Stimulated activated CD4-positive, alpha-beta T cell treated with anti-CD3 and anti-CD28 coated beads, TNF-alpha, amount 100 ng/mL, for 48 hours (primary cell): ENCODE measurements at places on chromosomes 1 and 21.

DNA sequence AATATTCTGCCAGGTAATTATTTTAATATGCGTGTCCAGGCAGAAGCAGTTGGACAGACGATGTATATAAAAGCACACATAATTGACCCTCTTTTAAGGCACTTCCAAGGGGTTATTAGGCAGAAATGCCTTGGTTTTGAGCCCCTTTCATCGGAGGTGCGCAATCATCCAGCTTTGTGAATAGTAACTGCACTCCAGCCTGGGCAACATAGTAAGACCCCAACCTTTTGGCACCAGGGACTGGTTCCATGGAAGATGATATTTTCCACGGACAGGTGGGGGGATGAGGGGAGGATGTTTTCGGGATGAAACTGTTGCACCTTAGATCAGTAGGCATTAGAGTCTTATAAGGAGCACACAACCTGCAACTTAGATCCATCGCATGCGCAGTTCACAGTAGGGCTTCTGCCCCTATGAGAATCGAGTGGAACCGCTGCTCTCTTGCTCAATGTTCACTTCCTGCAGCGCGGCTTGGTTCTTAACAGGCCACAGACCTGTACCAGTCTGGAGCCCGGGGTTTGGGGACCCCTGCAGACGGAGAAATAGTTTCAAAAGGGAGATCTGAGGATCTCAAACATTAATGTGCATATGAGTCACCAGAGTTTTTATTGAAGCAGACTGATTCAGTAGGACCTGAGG, 1.8 kb upstream of the MCOLN2 start:
- DNase-seq, result no peak

GRCh38 chr1:114122941-114123618, 30.6 kb downstream of the SYT6 start:
- no peak for DNase-seq

DNA sequence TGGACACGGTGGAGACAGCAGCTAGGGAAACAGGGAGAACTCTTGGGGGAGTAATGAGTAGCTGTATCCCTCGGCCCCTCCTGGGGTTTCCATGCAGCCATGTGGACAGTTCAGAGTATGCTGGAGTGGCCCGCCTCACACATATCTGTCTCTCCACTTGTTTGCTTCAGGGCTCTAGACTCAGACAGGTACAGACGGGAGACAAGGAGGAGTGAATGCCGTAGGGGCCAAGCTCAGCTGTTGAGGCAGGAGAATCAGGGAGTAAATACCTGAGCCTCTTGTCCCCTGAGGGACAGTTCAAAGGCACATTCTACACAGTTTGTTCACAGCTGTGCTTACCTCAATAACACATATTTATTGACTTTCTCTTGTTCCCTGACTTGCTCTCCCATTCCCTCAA, 7.7 kb upstream of the PTGFRN start:
- DNase-seq, result no peak

- no peak for DNase-seq
These were observed 9.2 kb downstream of the GCSAML start for GRCh38 chr1:247557926-247558674.

GRCh38 chr1:12048372-12048771, 14.7 kb upstream of the TNFRSF8 start:
- no peak for DNase-seq

DNA sequence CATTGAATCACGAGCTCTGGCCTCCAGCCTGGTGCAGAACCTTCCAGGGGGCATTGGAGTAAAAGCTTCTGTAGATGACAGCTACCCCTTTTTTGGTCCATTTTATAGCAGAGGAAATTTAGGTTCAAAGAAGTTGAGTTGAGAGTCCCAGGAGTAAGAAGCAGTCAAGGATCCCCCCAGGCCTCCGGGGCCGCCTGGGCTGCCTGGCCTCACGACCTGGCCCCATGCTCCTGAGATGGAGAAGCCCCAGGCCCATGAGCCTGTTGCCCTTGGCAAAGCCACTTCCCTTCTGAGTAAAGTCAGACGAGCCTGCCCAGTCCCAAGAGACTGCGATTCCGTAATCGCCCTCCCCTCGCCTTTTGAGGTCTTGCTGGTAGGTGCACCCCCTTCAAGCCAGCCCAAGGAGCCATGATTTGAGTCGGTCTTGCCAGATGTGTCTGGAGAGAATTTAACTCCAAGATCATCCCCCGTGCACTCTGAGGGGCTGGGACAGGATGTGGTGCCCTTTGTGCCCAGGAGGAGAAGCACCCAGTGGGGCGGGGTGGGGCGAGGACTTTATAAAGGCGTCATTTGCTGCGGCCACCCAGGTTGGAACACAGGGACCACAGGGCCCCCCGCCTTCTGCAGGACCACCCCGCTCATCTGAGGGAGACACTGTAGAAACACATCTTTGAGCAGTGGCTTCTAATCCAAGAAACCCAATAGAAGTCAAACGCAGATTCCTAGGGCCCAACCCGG, 30.1 kb downstream of the PDE9A start:
- no peak for DNase-seq

DNA sequence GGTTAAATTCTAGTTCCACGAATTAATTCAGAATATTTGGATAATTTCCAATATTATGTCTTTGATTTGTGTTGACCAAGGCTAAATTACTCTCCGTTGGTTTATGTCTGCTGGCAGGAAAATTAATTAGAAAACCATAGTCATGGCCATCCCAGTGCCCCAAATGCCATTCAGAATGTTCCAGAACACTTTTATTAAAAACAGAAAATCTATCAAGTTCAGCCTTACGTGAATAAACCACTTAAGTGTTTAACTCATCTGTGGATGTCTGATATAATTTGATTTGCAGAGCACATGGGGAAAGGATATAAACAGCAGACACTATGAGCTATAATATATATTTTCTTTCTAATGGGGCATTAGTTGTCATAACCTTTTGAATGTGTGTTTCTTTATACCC, 480.7 kb downstream of the MRPL39 start:
- DNase-seq, result no peak

GRCh38 chr1:30536530-30536929, 186.9 kb downstream of the MATN1 start:
- no peak for DNase-seq

DNA sequence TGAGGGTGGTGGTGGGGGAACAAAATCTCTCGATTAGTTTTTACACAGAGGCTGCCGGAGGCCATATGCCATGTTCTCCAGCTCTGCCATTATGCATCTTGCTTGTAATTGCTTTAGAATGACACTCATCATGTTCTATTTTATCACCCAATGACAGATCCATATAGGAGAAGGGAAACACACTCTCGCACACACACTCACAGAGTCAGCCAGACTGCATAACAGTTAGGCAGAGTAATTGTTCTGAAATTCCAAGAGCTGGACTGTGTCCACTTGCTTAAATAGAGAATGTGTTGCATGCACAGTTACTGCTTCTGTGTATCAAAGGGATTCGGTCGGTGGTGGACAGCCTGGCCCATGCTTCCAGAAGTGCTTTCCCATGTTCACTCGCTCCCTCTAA, 30.6 kb downstream of the KCND3 start:
- no peak for DNase-seq

- DNase-seq, result no peak
These were observed 49.8 kb upstream of the RCC1 start for GRCh38 chr1:28456078-28456477.

GRCh38 chr1:27380224-27380623, 2.9 kb downstream of the CD164L2 start:
- DNase-seq, result no peak

GRCh38 chr1:60063561-60063960, 10.0 kb downstream of the C1orf87 start:
- DNase-seq, result no peak

DNA sequence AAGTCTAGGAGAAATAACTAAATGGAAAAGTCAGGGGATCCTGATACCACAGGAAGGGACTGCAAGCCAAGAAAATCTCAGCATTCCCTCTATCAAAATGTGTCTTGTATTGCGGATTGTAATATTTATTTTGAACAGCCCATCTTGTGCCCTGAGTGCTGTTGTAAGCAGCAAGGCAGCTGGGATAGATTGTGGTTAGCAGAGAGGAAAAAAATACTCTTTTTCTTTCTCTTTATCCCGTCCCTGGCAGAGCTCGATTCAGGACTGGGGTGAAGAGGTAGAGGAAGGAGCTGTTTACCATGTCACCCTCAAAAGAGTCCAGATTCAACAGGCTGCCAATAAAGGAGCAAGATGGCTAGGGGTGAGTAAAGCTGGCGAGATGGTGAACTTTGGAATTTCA, 1.2 kb downstream of the RGL1 start:
- DNase-seq, result no peak

- DNase-seq, result no peak
These were observed at the start of gene TMEM54 for GRCh38 chr1:32900956-32901822. TMEM54 (minus strand) TSS chr1:32901389; CDS start chr1:32901238, 151 bp downstream.

GRCh38 chr1:66671455-66671854, 80.8 kb upstream of the DYNLT5 start:
- DNase-seq, result no peak

GRCh38 chr1:169305356-169305755, 62.2 kb downstream of the NME7 start:
- no peak for DNase-seq

DNA sequence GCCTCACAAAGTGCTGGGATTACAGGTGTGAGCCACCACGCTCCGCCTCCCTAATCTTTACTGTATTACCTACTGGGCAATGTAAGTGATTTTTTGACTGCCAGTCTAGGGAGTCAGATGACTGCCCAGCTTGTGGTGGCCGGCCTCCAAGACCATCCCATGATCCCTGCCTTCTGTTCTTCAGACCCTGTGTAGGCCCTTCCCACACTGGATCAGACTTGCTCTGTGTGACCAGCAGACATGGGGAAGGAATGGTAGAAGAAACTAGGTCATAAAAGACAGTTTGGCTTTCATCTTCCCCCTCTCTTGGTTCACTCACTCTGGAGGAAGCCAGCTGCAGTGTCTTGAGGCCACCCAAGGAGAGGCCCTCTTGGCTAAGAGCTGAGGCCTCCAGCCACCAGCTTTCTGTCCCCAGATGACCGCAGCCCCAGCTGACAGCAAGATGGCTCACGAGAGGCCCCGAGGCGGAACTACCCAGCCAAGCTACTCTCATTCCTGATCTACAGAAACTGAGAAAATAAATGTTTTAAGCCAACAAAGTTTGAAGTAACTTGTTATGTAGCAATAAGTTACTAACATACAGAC, 14.5 kb upstream of the CBR3 start:
- DNase-seq, result no peak

GRCh38 chr1:74964508-74965102, 169.6 kb upstream of the LHX8 start:
- no peak for DNase-seq

- no peak for DNase-seq
These were observed 22.6 kb upstream of the TTC34 start for GRCh38 chr1:2823921-2824610.

- DNase-seq, result no peak
These were observed 10.0 kb downstream of the PDPN start for GRCh38 chr1:13593511-13594131.

GRCh38 chr1:64650411-64650810, 94.5 kb upstream of the RAVER2 start:
- DNase-seq, result no peak

DNA sequence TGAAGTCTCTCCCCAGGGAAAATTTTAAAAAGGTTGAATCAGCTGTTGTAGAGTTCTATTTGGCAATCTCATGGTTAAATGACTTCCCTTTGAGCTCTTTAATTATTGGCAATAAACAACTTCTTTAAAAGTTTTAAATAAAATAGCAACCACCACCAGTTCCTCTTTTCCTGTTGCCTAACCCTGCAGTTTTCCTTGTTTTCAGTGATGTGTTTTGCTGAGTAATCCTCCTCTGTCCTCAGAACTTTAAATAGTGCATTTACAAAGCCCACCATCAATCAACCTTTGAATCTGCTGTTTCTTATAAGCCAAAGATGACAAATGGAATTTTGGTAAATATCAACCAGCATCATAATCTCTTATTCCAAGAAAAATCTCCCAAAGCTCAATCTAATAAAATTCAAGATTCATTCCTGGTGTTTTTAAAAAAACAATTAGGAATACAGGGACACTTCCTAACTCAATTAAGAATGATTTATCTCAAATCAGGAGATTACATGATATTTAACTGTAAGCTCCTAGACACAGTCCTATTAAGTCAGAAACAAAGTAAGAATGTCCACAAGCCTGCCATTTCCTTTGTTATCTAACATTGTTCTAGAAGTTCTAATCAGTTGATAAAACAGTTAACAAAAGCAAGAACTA, 14.8 kb downstream of the AVPR1B start:
- DNase-seq, result no peak

DNA sequence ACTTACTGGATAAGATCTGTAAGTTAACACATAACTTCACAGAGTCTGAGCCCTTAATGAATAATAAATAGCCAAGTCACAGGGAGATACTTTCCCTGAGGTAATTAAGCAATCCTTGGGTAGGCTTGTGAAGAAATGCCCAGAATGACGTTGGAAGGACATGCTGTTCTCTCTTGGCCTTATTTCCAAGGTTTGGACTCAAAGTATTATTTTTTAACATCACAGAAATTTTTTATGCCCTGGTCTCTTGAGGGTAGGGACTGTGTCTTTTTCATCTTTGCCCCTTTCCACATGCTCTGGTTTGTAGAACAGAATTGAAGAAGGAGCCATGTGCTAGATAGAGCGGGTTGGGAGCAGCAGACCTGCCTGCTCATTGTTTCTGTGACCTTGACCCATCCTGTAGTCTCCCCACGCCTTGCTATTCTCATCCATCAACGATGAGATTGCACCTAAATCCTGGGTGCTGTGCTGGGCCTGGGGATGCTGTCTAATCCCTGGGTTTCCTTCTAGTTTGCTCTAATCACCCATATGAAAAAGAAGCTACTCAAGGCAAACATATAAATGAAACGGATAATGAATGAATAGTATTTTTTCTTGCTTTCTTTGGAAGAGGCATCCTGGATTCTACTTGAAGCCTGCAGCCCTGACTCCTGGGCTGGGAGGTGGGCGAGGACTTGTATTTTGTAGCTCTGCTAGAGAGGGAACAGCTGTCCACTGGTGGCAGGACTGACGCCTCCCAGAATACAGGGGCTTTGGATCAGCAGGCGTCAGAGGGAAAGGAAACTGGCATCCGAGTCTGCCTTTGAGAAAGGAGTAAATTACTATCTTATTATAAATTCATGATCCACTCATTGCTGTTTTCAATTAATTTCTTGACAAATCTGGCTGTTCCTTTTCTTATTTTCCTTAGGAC, 17.5 kb upstream of the LAMTOR5 start:
- no peak for DNase-seq

- no peak for DNase-seq
These were observed 16.5 kb upstream of the PARP1 start for GRCh38 chr1:226424221-226425003.

DNA sequence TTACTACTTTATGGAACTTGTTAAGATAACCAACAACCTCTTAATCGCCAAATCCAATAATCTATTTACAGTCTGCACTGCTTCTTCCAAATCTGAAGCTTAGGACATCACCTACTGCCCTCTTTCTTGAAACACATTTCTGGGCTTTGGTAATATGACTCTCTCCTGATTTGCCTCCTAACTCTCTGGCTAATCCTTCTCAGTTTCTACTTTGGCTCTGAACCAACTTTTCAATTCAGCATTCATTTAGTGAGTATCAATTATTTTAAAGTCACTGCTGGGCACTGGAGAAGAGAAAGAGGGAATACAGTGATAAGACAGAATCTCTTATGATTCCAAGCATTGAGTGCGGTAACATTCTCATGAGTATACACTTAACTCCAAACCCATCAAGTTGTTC, 275.0 kb downstream of the AKT3 start:
- DNase-seq, result no peak
